Lung (tissue), 17 donors: ENCODE measurements at places on chromosomes 5 and 9. TPM values are rescaled to one million over a fixed set of nuclear protein-coding genes. Genes with fewer than 3 reads are reported as not detected.

GRCh38 chr9:72648324-72649126, 127.1 kb downstream of the TMC1 start:
- no peak overlapping the region for H3K27ac ChIP-seq
- DNase-seq: no peak
- H3K4me3 ChIP-seq: no peak overlapping the region
- H3K36me3 ChIP-seq: no peaks in the 10 kb centered on the region

DNA sequence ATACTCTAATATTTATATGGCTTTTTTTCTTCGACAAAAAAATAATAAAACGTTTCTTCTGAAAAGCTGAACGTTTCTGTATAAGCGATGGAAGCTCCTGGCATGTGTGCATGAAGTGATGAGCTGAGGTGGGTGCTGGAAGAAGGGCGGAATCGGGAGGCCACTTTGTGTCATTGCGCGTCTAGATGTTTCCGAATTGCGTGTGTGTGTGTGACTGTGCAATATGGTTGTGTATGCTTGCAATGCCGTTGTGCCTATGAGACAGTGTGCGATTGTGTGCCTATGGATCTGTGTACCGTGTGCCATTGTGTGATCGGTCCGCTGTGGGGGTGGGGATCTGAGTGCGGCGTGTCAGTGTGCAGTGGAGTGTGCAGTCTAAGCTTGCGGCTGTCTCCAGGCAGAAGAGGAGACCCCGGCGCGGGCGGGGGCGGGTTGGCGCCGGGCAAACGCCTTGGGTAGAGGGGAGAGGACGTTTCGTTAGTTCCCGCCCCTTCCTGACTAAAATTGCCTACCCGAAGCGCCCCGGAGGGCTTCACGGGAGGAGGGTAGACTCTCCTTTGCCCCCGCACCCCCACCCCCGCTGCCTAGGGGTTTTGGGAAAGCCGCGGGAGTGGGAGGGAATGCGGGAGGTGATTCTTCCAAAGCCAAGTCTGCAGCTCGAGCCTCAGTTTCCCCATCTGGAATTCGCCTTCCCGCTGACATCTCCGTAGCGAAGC, 24.2 kb downstream of the PCDHGC5 start:
- H3K27ac ChIP-seq: peak overlapping the region; percentile 72
- peak overlapping the region; percentile 17 for H3K4me3 ChIP-seq
- no peaks in the 10 kb centered on the region for H3K36me3 ChIP-seq
- H3K4me1 ChIP-seq: peaks cover 67% of the 10 kb centered on the region

DNA sequence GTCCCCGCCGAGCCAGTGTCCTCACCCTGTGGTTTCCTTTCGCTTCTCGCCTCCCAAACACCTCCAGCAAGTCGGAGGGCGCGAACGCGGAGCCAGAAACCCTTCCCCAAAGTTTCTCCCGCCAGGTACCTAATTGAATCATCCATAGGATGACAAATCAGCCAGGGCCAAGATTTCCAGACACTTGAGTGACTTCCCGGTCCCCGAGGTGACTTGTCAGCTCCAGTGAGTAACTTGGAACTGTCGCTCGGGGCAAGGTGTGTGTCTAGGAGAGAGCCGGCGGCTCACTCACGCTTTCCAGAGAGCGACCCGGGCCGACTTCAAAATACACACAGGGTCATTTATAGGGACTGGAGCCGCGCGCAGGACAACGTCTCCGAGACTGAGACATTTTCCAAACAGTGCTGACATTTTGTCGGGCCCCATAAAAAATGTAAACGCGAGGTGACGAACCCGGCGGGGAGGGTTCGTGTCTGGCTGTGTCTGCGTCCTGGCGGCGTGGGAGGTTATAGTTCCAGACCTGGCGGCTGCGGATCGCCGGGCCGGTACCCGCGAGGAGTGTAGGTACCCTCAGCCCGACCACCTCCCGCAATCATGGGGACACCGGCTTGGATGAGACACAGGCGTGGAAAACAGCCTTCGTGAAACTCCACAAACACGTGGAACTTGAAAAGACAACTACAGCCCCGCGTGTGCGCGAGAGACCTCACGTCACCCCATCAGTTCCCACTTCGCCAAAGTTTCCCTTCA, 1.4 kb downstream of the GLIS3 start:
- peaks cover 5% of the 10 kb centered on the region for H3K27me3 ChIP-seq
- no peaks in the 10 kb centered on the region for H3K36me3 ChIP-seq
- peak overlapping the region; percentile 87 for H3K27ac ChIP-seq
- peaks cover 5% of the 10 kb centered on the region for H3K4me1 ChIP-seq

- H3K27me3 ChIP-seq: no peaks in the 10 kb centered on the region
- H3K36me3 ChIP-seq: no peaks in the 10 kb centered on the region
- peaks cover 10% of the 10 kb centered on the region for H3K4me1 ChIP-seq
- no peak for DNase-seq
- no peak overlapping the region for H3K4me3 ChIP-seq
Observed at GRCh38 chr9:133584167-133584558, 25.0 kb downstream of the FAM163B start.

GRCh38 chr9:83959061-83959460, 21.0 kb downstream of the HNRNPK start:
- no peak overlapping the region for H3K4me3 ChIP-seq
- no peak for DNase-seq
- no peak overlapping the region for H3K27ac ChIP-seq
- H3K36me3 ChIP-seq: no peaks in the 10 kb centered on the region
- no peaks in the 10 kb centered on the region for H3K27me3 ChIP-seq

GRCh38 chr5:164998142-164998541, 1492.7 kb downstream of the MAT2B start:
- H3K4me1 ChIP-seq: no peaks in the 10 kb centered on the region
- DNase-seq: no peak
- no peaks in the 10 kb centered on the region for H3K36me3 ChIP-seq
- H3K27ac ChIP-seq: no peak overlapping the region
- no peak overlapping the region for H3K4me3 ChIP-seq

- H3K4me3 ChIP-seq: no peak overlapping the region
- H3K4me1 ChIP-seq: peaks cover 10% of the 10 kb centered on the region
- DNase-seq: peak; percentile 44
- H3K27ac ChIP-seq: no peak overlapping the region
- H3K36me3 ChIP-seq: no peaks in the 10 kb centered on the region
- no peaks in the 10 kb centered on the region for H3K27me3 ChIP-seq
Observed at GRCh38 chr5:158976035-158976434, 123.7 kb downstream of the EBF1 start.

- no peak overlapping the region for H3K27ac ChIP-seq
- peaks cover 2% of the 10 kb centered on the region for H3K4me1 ChIP-seq
- H3K4me3 ChIP-seq: no peak overlapping the region
- peak; percentile 26 for DNase-seq
Observed at GRCh38 chr9:85431339-85432102, 310.2 kb downstream of the AGTPBP1 start.

DNA sequence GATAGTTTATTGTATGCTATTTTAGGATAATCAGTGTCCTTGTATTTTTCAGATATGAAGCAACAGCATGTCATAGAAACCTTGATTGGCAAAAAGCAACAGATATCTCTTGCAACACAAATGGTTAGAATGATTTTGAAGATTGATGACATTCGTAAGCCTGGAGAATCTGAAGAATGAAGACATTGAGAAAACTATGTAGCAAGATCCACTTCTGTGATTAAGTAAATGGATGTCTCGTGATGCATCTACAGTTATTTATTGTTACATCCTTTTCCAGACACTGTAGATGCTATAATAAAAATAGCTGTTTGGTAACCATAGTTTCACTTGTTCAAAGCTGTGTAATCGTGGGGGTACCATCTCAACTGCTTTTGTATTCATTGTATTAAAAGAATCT, 14.5 kb downstream of the CCT5 start:
- H3K36me3 ChIP-seq: peaks cover 31% of the 10 kb centered on the region
- no peak overlapping the region for H3K27ac ChIP-seq
- H3K4me3 ChIP-seq: no peak overlapping the region
- H3K27me3 ChIP-seq: no peaks in the 10 kb centered on the region

GRCh38 chr9:105693435-105694189, 729 bp upstream of the TMEM38B start:
- H3K27me3 ChIP-seq: peaks cover 24% of the 10 kb centered on the region
- no peak overlapping the region for H3K4me3 ChIP-seq
- no peaks in the 10 kb centered on the region for H3K36me3 ChIP-seq
- peaks cover 12% of the 10 kb centered on the region for H3K4me1 ChIP-seq

DNA sequence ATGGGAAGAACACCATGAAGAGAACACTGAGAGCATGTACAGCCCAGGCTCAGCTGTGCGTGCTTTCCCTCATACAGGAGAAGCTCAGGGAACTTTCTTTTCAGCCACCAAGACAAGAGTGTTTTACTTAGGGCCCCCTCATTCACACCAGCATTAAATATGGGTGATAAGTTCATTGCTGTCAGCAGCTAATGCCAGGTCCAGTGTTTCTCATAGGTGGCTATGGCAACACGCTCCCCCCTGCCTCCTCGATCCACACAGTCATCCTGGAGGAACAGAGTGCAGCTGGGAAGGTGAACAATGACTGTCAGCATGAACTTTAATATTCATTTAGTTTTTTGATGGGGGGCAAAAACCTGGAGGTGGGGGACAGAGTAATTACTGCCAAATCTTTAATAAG, 54.4 kb downstream of the TEX10 start:
- H3K27me3 ChIP-seq: no peaks in the 10 kb centered on the region
- H3K4me3 ChIP-seq: no peak overlapping the region
- no peak overlapping the region for H3K27ac ChIP-seq

Gene MCTP1
- 33.0 TPM for total RNA-seq

Gene BSPRY
- total RNA-seq: 12.7 TPM

Gene OSMR
- 51.7 TPM for total RNA-seq

Gene ZDHHC11B
- total RNA-seq: 6.9 TPM
